ENCODE measurements at places on chromosomes 7 and 10.

DNA sequence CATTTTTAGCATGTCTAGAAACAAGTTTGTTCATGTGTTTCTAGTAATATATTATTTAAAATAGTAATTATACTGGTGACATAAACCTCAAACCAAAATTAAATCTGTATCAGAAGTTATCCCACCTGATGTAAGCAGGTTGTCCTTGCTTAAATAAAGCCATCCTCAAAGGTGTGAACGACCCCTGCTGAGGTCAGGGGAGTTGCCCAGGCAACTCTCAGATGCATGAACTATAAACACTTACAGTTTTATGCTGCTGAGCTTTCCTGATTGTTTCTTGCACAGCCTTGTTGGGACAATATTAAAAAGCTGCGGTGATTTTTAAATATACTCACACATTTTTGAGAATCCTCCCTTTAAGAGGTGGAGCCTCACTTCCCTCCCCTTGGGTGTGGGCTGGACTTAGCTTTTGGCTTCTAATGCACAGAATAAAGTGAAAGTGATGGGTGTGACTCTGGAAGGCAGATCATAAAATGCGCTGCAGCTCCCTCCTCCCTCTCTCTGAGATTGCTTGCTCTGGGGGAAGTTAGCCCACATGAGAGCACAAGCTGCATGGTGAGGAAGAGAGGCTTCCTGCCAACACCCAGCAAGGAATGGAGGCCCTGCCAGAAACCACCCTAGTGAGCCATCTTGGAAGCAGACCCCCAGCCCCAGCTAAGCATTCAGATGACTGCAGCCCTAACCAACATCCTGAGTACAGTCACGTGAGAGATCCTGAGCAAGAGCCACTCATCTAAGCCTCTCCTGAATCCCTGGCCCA is 152.7 kb downstream of the SKIDA1 start:
- DNase-seq = peak; percentile 83

DNA sequence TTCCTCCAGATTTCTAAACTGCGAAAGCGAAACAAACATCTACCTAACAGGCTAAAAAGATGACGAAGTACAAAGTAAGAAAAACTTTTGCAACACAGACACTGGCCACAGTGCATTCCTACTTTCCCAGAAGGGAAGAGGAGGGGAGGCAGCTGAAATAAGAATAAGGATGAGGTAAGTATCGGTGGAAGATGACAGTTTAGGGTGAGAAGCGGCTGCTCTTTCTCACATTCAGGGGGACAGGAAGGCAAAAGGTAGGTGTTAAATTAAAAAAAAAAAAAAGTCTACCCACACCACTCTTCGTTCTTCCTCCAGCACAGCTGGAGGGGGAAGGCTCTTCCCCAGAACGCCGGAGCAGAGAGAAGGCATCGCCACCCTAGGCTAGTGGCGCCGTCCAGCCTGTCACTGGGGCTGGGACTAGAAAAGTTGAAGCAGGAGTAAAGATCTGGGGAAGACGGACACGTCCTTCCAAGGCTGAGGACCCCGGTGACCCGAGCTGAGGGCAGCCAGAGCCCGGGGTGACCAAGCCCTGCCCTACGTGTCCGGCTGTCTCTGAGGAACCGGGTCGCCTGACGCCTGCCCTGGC is 846 bp downstream of the DNAJC1 start:
- peak; percentile 53 for DNase-seq

GRCh38 chr7:132347123-132347522 is 229.1 kb downstream of the PLXNA4 start:
- no peak for DNase-seq

DNA sequence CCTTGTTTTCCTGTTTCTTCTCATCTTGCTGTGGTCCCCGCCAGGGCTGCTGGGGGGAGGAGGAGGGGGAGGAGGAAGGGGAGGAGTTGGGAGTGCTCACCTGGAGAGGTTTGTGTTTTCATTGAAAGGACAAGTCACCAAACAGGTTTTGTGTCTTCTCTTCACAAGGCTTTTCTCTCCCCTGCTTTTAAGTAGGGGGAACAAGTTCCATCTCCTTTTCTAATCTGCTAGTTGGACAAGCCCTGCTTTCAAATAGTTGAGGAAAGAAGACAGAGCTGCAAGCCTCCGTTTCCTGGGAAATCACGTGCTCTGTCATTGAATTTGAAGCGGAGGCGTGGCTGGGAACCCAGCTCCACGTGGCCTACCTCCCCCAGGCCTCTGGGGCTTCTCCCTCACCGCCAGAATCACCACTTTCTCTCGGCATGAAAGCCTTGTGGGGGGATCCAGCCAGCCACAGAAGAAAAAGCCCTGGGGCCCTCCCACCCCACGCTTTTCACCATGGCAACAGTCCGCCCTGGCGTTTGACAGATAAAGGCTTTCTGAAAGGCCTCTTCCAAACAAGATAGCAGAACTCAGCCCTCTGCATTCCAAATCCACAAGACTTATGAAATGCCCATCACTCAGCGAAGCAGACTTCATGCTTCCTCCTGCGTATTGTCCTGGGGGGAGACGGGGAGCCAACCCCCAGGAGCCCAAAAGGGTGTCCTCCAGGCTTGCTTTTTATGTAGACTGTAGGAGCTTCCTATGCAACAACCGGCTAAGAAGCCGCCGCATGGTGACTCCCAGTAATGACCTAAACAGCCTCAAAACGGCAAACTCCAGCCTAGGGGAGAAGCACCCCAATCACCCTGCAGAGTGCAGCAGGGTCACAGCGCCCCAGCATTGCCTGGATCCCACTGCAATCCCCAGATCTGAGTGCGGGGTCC is 51.7 kb downstream of the PROSER2 start:
- DNase-seq = peak; percentile 38

DNA sequence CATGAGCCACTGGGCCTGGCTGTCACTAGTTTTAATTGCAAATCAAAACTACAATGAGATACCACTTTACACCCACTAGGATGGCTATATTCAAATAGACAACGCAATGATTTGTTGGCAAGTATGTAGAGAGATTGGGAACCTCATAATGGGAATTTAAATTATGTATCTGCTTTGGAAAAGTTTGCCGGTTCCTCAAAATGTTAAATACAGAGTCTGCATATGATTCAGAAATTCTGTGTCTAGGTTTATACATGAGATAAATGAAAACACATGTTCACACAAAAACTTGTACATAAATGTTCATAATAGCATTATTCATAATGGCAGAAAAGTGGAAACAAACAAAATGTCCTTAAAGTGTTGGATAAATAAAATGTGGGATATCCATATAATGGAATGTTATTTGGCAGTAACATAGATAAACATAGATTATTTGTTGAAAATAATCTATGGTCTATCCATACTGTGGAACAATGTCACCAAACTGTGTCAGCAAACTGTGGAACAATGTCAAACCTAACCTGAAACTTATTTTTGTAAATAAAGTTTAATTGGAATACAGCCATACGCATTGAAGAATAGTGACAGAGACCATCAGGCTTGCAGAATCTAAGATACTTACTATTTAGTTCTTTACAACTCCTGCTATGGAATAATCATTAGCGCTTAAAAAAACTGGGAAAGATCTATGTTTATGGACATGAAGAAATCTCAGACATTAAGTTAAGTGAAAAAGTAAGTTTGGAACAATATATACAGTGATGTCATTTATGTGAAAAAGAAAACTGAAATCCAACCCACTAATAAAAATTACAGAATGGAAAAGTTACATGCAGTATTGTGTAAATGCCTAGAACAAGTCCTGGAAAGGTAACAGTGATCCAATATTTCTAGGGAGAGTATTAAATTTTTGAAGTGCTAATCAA is 70.9 kb downstream of the CCDC7 start:
- DNase-seq = peak; percentile 39

GRCh38 chr10:47101807-47102206 is 190.6 kb downstream of the PTPN20 start:
- no peak for DNase-seq

GRCh38 chr10:117885206-117885829 is 161.4 kb downstream of the RAB11FIP2 start:
- no peak for DNase-seq

DNA sequence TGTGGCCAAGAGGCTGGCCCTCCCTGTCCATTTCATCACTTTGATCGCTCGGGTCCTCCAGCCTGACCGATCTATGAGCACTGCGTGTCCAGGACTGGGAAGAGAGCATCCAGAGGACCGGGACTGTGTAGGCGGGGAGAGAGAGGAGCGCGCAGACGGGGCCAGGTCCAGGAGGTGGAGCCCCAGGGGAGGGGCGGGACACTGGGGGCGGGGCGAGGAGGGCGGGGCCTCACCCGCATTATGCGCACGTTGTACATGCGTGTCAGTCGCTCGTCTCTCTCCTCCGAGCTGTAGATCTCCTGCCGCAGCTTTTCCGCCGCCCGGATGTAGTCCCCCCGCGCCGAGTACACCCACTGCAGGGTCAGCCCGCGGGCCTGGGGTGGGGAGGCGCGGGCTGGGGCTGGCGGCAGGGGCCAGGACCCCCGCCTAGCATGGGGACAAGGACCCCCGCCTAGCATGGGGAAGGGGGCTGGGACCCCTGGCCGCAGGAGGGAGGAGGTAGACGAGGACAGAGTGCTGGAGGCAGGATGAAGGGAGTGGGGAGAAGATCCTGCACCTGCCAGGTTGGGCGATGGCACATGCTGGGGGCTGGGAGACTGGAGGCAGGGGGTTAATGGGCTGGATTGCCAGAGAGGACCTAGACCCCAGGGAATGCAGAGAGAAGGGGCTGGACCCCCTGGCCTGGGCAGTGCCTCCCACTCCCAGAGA is 14.3 kb downstream of the MOSPD3 start:
- DNase-seq = peak; percentile 70

DNA sequence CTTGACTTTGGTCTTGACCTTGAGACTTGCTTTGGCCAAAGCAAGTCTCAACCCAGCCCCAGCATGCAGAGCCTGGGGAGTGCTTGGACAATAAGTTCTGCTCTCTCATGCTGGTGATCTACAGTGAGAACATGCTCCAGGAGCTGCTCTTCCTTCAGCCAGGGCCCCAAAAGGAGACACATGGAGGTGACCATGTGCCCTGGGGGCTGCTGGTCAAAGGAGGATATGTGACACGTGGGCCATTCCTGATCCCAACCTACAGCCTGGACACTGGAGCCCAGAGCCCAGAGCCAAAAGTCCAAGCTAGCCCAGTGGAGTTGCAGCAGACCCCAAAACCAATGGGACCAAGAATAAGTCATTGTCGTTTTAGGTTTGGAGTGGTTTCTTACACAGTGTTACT is 78.2 kb upstream of the CHST15 start:
- no peak for DNase-seq

DNA sequence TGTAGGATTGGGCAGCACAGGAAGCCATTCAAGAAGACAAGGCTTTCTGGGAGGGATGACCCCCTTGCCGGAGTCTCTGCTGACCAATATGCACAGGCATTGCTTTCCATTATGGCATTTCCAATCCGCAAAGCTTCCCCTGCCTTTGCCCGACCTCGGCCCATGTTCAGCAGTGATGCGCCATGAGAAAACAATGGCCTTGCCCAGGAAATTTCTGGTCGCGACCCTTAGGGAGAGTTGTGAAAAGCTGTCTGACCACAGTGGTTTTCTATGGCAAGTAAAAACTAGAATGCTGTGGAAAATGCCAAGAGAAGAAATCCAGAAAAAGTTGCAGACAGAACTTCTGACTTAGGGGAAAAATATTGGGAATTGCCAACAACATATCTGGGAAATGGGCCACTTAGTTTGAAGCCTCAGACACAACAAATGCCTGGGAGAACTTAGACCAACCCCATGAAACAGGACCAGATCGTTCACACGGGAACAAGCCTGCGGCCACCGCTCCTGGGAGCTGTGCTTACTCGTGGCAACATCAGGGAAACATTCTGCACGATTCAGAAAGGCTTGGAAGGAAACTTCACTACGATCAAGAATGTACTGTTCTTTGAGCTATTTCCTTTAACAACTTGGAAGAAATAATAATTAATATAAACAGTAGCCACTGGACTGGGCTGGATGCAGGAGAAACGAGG is 512.4 kb downstream of the TNS3 start:
- no peak for DNase-seq

DNA sequence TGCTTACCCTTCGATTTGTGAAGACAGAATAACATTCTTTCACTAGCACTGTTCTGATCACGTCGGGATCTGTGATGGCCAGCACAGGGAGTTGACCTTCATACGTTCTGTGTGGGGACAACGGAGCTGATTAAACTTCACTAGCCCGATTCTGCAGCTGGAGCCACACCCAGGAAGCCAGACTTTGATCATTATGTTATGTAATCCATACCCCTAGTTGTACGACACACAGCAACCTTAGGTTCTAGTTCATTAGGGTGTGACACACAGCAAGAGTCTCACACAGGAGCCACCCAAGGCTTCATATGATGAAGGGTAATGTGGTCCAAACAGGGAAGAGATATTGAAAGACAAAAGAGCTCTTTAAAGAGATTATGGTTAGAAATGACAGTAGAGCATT is 7.2 kb downstream of the CYP3A5 start:
- DNase-seq = no peak

DNA sequence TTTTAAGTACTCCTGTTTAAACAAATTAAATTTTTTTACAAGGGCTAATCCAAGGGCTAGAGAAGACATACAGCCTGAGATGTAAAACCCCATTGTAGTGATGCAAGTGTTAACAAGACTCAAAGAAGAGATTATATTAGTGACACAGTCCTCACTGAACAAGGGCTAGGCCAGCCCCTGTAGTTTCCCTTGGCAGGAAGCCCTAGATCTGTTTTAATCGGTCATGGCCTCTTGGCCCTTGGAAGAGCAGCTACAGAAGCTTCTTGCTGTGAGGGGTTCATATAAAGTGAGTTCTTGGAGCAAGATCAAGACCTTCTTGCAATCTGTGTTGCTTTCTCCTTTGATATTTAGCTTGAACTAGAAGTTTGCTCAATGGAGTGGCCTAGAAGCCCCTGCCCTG is 1339.4 kb downstream of the XPNPEP1 start:
- no peak for DNase-seq

DNA sequence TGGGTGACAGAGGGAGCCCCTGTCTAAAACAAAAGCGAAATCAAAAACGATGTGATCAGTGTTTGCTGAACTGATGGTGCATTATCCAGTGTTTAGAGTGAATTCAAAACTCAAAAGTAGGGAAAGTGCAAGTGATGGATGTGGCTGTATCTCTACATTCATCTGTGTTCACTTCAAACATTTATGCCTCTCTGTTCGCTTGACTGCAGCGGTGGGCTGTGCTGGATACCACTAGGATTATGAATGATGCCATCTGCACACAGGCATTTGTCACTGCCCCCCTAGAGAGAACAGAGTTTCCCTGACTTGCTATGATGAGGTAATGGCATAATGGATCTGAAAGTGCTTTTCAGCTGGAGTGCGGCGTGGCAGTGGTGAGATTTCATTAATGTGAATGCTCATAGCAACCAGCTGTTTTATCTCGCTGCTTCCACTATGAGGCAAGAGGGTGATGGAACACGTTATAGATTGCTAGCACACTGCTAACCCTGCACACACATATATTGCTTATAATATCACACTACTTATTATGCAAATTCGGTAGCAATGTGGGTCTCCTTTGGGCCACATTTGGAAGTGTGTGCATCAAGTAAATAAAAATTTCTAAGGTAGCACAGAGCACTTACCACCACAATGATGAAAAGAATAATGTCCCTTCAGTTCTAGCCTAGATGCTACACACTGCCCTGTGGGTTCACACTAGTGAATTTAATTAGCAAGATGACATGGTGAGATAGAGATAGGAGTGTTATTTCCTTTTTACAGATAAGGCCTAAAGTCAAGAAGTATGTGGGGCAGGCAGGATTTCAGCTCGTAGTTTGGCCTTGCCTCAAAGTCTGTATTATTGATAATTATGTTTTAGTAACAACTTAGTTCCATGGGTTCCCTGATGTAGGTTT is 164.7 kb downstream of the CAMK1D start:
- no peak for DNase-seq

- DNase-seq = no peak
Measured at GRCh38 chr7:47574482-47575329, 7.2 kb downstream of the TNS3 start.
